ENCODE measurements at places on chromosomes 3 and 15. TPM values are rescaled to one million over a fixed set of nuclear protein-coding genes. Genes with fewer than 3 reads are reported as not detected.

GRCh38 chr3:187473778-187474406, 105.7 kb downstream of the RTP4 start:
- H3K36me3 ChIP-seq = no peaks in the 10 kb centered on the region
- no peaks in the 10 kb centered on the region for H3K4me1 ChIP-seq
- DNase-seq = no peak
- H3K4me3 ChIP-seq = no peak overlapping the region
- peaks cover 4% of the 10 kb centered on the region for H3K27me3 ChIP-seq

GRCh38 chr3:172839679-172840078, 89.2 kb downstream of the ECT2 start:
- H3K36me3 ChIP-seq = no peaks in the 10 kb centered on the region
- H3K27ac ChIP-seq = no peak overlapping the region
- no peak for DNase-seq
- peaks cover 22% of the 10 kb centered on the region for H3K27me3 ChIP-seq

- H3K36me3 ChIP-seq = peaks cover 30% of the 10 kb centered on the region
- H3K4me3 ChIP-seq = no peak overlapping the region
- no peak for DNase-seq
- no peak overlapping the region for H3K27ac ChIP-seq
- peaks cover 3% of the 10 kb centered on the region for H3K4me1 ChIP-seq
These were observed 115.1 kb downstream of the HERC1 start for GRCh38 chr15:63718590-63719035.

DNA sequence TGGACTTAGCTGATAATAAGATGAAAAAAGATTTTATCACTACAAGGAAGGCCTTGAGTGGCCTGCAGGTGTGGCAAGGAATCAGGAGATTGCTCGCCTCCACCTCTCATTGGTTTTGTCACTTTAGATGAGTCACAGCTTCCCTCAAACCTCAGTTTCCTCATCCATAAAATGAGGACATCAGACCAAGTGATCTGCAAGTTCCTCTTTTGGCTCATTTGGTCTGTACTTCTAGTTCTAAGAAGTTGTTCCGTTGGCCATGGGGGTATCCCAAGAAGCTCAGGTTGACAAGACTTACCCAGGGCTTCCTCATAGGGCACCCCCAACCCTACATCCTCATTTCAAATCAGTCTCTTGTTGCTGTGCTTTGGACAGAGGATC, 254.1 kb downstream of the UACA start:
- no peak overlapping the region for H3K4me3 ChIP-seq
- H3K36me3 ChIP-seq = peaks cover 24% of the 10 kb centered on the region
- H3K27me3 ChIP-seq = peaks cover 11% of the 10 kb centered on the region
- DNase-seq = peak; percentile 67

GRCh38 chr3:117201901-117202774, 492.6 kb downstream of the TUSC7 start:
- H3K36me3 ChIP-seq = no peaks in the 10 kb centered on the region
- H3K27ac ChIP-seq = no peak overlapping the region
- H3K4me3 ChIP-seq = no peak overlapping the region

DNA sequence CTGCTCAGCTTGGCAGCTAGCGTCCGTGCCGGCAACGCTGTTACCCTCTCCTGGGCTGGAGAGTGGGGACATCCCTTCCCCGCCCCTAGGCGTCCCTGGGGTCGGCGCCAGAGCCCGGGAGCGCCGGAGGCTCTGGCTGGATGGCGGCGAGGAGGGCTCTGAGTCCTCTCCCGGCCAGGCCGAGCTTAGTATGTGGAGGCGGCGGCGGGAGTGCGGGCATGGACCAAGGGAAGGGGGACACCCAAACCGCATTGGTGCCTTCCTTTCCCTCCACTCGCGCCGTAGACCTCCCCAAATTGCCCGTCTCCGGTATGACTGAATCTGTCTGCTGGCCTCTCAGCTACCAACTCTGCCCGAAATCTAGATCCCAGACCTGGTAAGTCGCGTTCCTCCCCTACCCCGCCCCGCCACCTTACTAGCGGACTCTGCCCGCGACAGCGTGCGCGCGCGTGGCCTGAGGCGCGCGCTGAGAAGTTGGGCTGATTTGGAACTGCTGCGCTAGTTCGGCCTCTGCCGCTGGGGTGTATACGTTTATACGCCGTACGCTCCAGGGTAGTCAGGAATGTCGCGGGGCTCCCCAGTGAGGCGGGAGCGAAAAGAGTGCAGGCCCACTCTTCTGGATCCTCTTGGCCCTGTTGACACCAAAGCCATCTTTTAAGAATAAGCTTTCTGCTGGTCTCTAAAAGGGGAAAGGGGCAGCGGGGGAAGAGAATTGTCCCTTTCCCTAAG, 12.2 kb downstream of the ZIC1 start:
- H3K27me3 ChIP-seq = peaks cover 62% of the 10 kb centered on the region
- DNase-seq = no peak
- no peaks in the 10 kb centered on the region for H3K4me1 ChIP-seq
- no peak overlapping the region for H3K4me3 ChIP-seq
- no peak overlapping the region for H3K27ac ChIP-seq

DNA sequence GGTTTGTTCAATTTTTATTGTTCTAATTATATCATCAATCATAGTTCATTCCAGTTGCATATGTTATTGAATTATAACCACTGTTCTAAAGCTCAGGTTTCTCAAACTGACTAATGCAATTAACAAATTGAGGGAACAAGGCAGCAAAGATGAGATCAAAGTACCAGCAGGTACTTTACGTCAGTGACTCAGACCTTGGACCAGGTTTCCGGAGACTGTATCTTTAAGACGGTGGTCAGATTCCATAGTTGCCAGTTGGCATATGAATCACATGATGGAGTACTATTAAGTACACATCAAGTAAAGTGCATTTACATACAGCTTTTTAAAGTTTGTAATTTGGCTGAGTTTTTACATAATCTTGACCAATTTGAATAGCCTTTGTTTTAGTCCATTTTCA, 583.6 kb upstream of the ROBO2 start:
- no peak for DNase-seq
- no peak overlapping the region for H3K27ac ChIP-seq
- H3K27me3 ChIP-seq = no peaks in the 10 kb centered on the region
- no peak overlapping the region for H3K4me3 ChIP-seq

DNA sequence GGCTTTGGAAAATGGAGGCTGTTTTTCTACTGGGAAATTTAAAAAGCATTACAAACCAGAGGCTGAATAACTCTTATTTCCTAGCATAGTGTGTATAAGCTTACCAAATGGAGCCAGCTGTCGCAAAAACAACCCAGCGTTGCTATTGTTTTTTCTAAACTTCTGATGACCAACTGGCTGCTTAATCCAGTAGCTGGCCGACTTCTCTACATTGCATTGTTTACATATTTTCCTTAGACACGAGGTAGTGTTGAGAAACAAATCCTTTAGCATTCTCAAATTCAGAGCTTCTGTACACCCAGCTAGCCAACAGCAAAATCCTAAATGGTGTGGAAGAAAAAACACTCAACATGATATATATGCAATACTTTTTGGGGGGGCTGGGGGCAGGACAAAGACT, 161.0 kb upstream of the ADAMTS9 start:
- H3K4me3 ChIP-seq = no peak overlapping the region
- no peaks in the 10 kb centered on the region for H3K4me1 ChIP-seq
- H3K27me3 ChIP-seq = no peaks in the 10 kb centered on the region
- H3K27ac ChIP-seq = no peak overlapping the region
- H3K36me3 ChIP-seq = no peaks in the 10 kb centered on the region
- DNase-seq = no peak

DNA sequence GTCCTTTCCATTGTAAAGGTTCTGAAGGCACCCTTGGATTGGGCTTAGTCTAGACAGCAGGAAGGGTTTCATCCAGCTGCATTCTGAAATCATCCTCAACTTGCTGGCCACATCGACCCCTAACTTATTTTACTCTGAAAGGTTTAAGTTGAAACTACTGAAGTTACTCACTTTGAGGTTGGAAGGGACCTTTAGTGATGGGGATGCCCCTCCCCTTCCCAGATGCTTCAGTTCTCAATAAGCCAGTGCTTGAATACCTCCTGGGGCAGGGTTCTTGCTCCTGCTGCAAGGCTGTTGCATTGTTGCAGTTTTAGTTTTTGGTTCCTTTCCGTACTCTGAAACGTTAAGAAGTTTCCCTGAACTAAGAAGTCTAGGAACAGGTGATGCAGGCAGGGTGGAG, 26.4 kb downstream of the FGD5 start:
- peaks cover 10% of the 10 kb centered on the region for H3K4me1 ChIP-seq
- peaks cover 2% of the 10 kb centered on the region for H3K27me3 ChIP-seq
- no peaks in the 10 kb centered on the region for H3K36me3 ChIP-seq
- DNase-seq = no peak
- H3K4me3 ChIP-seq = no peak overlapping the region

DNA sequence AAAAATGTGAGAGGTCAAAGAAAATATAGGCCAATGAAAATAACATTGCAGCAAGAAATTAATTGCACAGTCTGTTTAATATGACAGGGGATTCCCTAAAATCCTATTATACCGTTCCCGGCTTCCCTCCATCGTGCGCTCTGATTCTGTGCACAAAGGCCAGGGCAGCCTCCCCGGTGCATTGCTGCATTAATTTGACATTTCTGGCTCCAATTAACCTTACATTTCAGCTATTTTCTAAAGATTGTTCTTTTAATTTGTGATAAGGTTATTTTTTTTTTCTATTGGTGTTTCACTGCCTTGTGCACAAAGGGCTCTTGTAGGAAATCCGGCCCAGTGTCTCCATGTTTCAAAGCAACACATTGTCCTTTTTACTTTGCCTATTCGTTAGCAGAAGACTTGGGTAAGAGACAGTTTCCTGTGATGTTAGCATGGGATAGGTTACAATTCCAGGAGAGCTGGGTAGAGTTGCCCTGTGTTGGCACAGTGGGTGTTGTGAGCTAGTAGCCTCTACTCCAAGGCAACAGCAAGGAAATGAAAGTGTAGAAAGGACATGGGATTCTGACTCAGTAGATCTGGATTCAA, 257.3 kb upstream of the IGF1R start:
- no peaks in the 10 kb centered on the region for H3K4me1 ChIP-seq
- DNase-seq = no peak
- H3K4me3 ChIP-seq = no peak overlapping the region
- no peaks in the 10 kb centered on the region for H3K36me3 ChIP-seq
- H3K27ac ChIP-seq = no peak overlapping the region

DNA sequence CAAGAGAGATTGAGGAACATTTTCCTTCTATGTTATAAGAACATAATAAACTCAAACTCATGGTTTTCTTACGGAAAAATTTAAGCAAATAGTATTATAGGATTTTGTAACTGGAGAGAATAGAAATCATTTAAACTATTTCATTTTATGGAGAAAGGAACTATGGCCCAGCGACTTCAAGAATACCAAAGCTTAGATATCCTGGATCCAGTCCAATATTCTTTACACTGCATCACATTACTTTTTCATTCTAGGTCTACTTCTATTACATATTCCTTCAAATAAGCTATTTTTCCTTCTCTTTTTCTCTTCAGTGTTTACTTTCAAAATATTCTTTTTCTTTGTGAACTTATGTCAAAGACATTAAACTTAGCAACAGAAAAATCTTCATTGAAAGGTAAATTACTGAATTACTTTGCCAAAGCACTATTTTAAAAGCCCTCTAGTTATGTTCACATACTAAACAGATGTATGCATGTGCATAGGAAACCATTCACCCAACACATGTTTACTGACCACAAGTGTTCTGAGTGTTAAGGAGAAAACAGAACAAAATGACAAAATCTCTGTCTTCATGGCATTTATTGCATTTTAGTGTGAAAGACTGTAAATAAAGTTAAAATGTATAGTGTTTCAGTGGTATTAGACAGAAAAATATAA, 20.4 kb downstream of the KPNA4 start:
- no peak overlapping the region for H3K4me3 ChIP-seq
- H3K27me3 ChIP-seq = no peaks in the 10 kb centered on the region
- peaks cover 19% of the 10 kb centered on the region for H3K36me3 ChIP-seq

GRCh38 chr15:76987276-76987675, 7.7 kb upstream of the PSTPIP1 start:
- H3K4me1 ChIP-seq = peaks cover 54% of the 10 kb centered on the region
- no peak for DNase-seq
- peak overlapping the region; percentile 80 for H3K4me3 ChIP-seq
- H3K27ac ChIP-seq = peak overlapping the region; percentile 100

DNA sequence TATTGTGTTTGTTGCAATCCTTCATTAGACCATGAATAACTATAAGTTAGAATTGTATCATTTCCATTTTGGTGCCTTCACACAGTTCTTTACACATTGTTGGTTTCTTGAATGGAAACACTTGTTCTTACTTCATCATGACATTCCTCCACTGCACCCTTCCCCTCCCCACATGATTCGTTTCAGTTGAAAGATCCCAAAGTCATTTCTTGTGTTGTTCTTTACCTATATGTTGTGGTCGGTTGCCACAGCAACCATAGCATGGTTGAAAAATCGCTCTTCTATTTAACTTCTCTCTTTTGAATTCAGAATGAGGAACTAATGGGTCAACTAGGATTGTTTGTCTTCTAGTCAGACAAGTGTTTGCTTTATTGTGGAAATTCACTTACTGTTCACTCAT, 103.3 kb downstream of the IL1RAP start:
- H3K36me3 ChIP-seq = peaks cover 46% of the 10 kb centered on the region
- no peaks in the 10 kb centered on the region for H3K27me3 ChIP-seq
- H3K4me3 ChIP-seq = peak overlapping the region; percentile 56
- peaks cover 69% of the 10 kb centered on the region for H3K4me1 ChIP-seq
- DNase-seq = peak; percentile 88

GRCh38 chr15:62894322-62895085, 148.0 kb upstream of the TPM1 start:
- H3K36me3 ChIP-seq = no peaks in the 10 kb centered on the region
- H3K27me3 ChIP-seq = peaks cover 8% of the 10 kb centered on the region
- H3K4me3 ChIP-seq = no peak overlapping the region
- H3K27ac ChIP-seq = no peak overlapping the region
- no peaks in the 10 kb centered on the region for H3K4me1 ChIP-seq

- H3K4me3 ChIP-seq = peak overlapping the region; percentile 70
- DNase-seq = peak; percentile 80
- H3K4me1 ChIP-seq = peaks cover 47% of the 10 kb centered on the region
- H3K27ac ChIP-seq = peak overlapping the region; percentile 85
- peaks cover 10% of the 10 kb centered on the region for H3K36me3 ChIP-seq
These were observed 108.7 kb upstream of the TSPAN3 start for GRCh38 chr15:77179541-77179998.

The CKMT1A gene
- total RNA-seq = 0.66 TPM

The MTHFS gene
- total RNA-seq = 35.3 TPM

The AGBL1 gene
- not detected for total RNA-seq

The LDHAL6B gene
- not detected for total RNA-seq

The LSAMP gene
- not detected for total RNA-seq

Measured in activated CD4-positive, alpha-beta T cell treated with anti-CD3 and anti-CD28 coated beads, Interleukin-2, amount 10 ng/mL, durations not matched to agents 24 days and 14 days (primary cell).